ENCODE measurements at places on chromosomes 5 and 9.

GRCh38 chr9:106400170-106400569 lies 462.8 kb upstream of the ZNF462 start:
- no peak for DNase-seq

DNA sequence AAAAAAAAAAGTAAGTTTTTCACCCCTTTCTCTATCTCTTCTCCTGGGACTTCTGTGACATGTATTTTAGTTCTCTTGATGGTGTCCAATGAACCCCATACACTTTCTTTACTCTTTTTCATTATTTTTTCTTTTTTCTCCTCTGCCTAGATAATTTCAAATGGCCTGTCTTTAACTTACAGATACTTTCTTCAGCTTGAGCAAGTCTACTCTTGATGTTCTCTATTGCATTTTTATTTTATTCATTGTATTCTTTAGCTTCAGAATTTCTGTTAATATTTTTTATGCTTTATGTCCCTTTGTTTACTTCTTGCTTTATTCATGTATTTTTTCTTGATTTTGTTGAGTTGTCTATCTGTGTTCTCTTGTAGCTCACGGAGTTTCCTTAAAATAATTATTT lies 32.5 kb upstream of the FAM120A start:
- DNase-seq: no peak

GRCh38 chr5:19903611-19904010 lies 84.4 kb downstream of the CDH18 start:
- DNase-seq: no peak

GRCh38 chr5:150444770-150445169 lies 4.8 kb downstream of the RPS14 start:
- no peak for DNase-seq

DNA sequence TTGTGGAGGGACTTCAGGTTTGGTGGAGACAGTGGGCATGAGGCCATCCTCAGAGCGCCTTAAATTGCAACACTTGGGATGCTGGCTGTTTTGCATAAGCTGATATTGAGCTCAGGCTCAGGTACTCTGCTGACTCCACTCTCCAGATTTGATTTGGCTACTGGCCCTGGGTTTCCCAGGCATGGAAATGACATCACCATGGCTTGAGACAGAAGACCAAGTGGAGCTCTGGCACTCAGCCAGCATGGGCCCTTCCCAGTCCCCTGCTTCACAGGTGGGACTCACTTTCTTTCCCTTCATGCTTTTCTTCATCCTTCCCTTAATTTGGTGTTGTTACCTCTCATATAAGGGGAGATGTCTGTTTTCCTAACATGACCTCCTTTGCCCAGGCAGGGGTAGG lies 72.0 kb upstream of the IL12B start:
- DNase-seq: no peak

GRCh38 chr5:109784687-109785086 lies 95.0 kb downstream of the MAN2A1 start:
- no peak for DNase-seq

- no peak for DNase-seq
These were observed 325.8 kb downstream of the TMEM38B start for GRCh38 chr9:106020186-106020585.

- no peak for DNase-seq
These were observed 10.8 kb downstream of the UBE2D2 start for GRCh38 chr5:139571966-139572365.

DNA sequence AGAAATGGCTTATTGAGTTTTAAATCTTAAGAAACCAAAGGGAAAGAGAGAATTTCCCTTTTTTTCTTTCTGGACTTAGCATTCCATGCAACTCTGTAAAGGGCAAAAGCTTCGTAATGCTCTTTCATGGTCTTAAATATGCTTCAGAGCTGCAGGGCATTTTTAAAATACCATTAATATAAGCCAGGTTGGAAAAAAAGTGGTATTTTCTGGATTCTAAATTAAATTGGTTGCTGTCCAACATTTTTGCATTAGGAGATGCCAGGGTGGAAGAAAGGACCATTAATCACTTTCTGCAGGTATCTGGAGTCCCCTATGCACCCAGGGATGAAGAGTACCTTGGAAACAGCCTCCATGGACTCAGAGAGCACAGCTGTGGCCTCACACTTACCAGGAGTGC lies 215.1 kb upstream of the DAPK1 start:
- no peak for DNase-seq

- DNase-seq: no peak
These were observed 50.3 kb downstream of the MYO10 start for GRCh38 chr5:16885635-16886365.

DNA sequence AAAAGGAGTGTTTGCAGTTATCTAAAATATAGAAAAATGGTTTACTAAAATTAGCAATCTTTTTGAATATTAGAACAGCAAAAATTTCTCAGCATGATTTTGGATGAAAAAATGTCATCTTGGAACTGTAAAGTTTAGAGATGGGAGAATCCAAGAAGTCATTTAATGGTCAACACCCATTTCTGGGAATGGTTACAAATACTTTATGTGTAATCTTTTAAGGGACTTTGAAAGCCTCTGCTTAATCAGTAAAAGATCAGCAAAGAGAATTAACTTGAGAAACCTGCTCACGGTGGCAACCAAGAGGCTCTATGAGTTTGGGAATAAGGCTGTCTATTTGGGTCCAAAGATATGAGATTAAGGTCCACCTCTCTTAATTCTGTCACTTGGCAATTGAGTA lies 13.0 kb downstream of the C1QTNF3 start:
- DNase-seq: no peak

DNA sequence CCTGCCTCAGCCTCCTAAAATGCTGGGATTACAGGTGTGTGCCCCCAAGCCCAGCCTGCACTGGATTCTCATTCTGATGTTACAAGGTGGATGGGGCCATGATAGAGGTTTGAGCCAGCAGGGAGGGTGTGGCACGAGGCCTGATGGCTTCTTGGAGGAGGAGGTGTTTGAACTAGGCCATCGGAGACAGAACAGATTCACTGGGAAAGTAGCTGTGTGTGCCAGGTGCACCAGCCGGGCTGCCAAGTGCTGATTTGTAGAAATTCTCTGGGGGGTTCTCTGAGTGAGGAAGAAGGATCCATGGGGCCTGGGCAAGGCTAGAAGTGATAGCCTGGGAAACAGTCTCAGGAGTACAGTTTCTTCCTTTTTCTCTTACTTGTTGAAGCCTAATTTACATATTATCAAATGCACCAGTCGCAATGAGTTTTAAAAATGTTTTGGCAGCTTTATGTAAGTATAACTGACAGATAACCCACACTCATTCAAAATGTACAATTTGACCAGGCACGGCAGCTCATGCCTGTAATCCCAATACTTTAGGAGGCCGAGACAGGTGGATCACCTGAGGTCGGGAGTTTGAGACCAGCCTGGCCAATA lies 31.1 kb upstream of the STXBP1 start:
- DNase-seq: no peak

GRCh38 chr5:8098081-8098480 lies 229.1 kb downstream of the MTRR start:
- no peak for DNase-seq

DNA sequence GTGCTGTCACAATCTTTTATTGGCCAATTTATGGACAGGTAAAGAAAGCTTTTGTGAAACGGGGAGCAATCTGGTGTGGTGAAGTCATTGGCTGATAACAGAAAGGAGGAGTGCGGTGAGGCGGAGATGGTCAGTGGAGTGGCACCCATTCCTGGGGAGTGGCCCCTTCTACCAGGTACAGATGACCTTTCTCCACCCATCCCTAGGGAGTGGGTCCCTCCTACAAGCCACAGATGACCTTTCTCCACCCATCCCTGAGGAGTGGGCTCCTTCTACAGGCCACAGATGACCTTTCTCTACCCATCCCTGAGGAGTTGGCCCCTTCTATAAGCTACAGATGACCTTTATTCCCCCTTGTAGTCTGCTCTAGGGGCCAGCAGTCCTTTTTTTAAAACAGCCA lies 267.6 kb upstream of the IRX2 start:
- no peak for DNase-seq

DNA sequence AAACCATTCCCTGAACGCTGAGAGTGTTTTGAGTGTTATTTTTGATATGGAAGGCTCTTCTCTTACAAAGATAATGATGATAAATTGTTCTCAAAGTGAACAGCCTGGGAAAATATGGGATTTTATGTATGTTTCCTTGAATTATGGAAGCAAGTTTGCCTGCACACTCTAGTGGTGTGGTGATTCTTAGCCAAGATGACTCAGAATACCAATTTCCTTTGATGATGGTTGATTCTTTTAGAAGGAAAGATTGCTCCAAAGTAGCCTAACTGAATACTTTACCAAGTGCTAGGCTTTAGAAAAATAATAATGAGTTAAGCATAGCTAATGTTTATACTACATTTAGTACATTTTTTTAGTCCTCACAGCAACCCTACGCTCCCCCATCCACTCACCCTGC lies 243.4 kb downstream of the EBF1 start:
- DNase-seq: no peak

DNA sequence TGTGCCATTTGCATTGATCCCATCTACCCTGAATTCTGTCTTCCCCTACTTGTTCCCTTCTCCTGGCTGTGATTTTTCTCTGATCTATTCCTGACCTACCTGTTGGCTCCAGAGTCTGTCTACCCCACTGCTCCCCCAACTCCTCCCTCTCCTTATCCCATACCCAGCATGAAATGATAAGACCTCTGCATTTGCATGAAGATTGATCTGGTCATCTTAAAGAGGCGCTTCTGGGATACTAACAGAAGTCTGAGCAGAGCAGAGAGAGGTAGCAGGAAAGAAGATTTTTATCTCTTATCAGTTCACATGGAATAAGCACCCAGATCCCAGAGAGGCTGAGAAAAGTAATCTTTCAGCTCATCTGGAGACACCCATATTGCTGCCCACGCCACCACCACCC lies 18.3 kb upstream of the GLIPR2 start:
- no peak for DNase-seq

- no peak for DNase-seq
These were observed 47.2 kb downstream of the EBF1 start for GRCh38 chr5:159052401-159053011.

DNA sequence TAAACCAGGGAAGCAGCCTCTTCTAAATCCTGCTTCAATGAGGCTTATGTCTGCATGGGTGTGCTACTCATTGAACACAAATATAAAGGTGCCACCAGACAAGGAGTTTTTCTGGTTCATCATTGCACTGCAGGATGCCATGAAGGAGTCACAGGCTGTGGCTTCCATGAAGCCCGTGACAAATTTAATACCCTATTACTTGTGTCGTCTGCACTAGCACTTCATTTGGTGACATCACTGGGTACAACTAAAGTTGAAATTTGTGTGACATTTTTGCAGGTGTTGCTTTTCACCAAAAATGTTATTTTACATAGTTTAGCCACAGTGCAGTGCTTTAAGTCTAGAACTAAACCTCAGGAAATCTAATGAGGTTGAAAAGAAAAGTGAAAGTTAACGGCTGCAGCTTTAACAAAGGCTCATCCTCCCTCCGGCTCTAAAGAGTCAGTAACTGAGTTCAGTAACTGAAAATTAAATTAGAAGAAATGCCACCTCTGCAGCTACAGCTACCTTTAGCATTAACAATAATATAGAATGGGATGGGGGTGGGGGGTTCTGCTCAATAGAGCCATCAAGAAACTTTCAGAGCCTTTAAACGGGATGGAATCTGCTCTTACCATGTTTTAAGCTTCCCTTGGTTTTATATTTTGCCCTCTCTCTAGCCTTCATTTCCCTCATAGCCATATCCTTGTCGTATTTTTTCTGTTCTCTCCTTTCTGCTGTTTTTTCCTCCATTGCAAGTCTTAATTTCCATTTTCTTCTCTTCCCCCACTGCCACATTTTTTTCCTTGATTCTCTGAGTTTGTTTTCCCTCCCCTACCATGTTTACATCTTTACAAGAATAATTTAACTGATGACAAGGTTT lies 233.8 kb upstream of the TMEM161B start:
- no peak for DNase-seq

- DNase-seq: no peak
These were observed 7.7 kb upstream of the DMRT2 start for GRCh38 chr9:1042466-1042865.

All from NCI-H510A (cell line).